Suprapubic skin (tissue), 4 donors: ENCODE measurements at places on chromosomes 4 and X.
A peak's percentile ranks its signal among the peaks of the same experiment; 100 is the strongest.

- no peak overlapping the region for H3K4me3 ChIP-seq
- no peaks in the 10 kb centered on the region for H3K36me3 ChIP-seq
- peak overlapping the region; percentile 51 for H3K27ac ChIP-seq
- H3K4me1 ChIP-seq = no peaks in the 10 kb centered on the region
These were observed 129.0 kb downstream of the PLS3 start for GRCh38 chrX:115689931-115690330.

DNA sequence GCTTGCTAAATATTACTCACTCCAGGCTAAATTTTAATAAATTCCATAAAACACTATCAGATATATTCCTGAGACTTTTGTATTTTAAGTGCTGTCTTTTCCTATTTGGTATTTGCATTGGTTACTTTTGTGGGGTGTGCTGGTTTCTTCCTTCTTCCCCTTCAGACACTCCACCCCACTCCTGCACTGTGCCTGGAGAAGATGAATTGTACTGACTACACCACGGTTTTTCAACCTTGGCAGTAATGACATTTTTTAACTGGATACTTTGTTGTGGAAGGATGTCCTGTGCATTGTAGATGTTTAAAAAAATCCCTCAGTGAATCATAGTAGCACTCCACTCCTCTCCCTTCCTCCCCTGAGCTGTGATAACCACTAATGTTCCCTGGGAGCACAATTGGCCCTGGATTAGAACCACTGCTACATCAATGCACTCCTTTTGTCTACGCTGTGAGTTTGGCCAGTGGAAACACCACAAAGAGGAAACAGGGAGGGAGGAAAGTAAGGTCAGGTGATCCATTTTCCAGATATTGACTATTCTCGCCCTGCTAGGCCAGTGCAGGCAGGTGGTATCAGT, 36.3 kb downstream of the SNCA start:
- no peaks in the 10 kb centered on the region for H3K27me3 ChIP-seq
- H3K27ac ChIP-seq = no peak overlapping the region
- no peaks in the 10 kb centered on the region for H3K36me3 ChIP-seq
- DNase-seq = no peak
- no peak overlapping the region for H3K4me3 ChIP-seq

GRCh38 chr4:189443341-189443740, 497.3 kb upstream of the FRG1 start:
- DNase-seq = no peak
- H3K4me3 ChIP-seq = no peak overlapping the region
- H3K27me3 ChIP-seq = no peaks in the 10 kb centered on the region

- H3K4me1 ChIP-seq = no peaks in the 10 kb centered on the region
- no peaks in the 10 kb centered on the region for H3K36me3 ChIP-seq
- H3K27me3 ChIP-seq = no peaks in the 10 kb centered on the region
- no peak for DNase-seq
- H3K27ac ChIP-seq = no peak overlapping the region
These were observed 1053.0 kb upstream of the IGFBP7 start for GRCh38 chr4:58163156-58163555.

GRCh38 chr4:153257151-153257620, 52.9 kb downstream of the TRIM2 start:
- no peak for DNase-seq
- H3K4me1 ChIP-seq = peaks cover 24% of the 10 kb centered on the region
- no peak overlapping the region for H3K4me3 ChIP-seq
- no peaks in the 10 kb centered on the region for H3K27me3 ChIP-seq

GRCh38 chr4:56480691-56481090, 13.3 kb downstream of the SRP72 start:
- DNase-seq = no peak
- peaks cover 98% of the 10 kb centered on the region for H3K36me3 ChIP-seq
- no peaks in the 10 kb centered on the region for H3K4me1 ChIP-seq
- H3K27ac ChIP-seq = no peak overlapping the region
- no peak overlapping the region for H3K4me3 ChIP-seq
- H3K27me3 ChIP-seq = no peaks in the 10 kb centered on the region

GRCh38 chr4:48635310-48635709, 144.8 kb downstream of the FRYL start:
- H3K27me3 ChIP-seq = no peaks in the 10 kb centered on the region
- H3K4me3 ChIP-seq = no peak overlapping the region
- DNase-seq = no peak
- no peaks in the 10 kb centered on the region for H3K36me3 ChIP-seq

DNA sequence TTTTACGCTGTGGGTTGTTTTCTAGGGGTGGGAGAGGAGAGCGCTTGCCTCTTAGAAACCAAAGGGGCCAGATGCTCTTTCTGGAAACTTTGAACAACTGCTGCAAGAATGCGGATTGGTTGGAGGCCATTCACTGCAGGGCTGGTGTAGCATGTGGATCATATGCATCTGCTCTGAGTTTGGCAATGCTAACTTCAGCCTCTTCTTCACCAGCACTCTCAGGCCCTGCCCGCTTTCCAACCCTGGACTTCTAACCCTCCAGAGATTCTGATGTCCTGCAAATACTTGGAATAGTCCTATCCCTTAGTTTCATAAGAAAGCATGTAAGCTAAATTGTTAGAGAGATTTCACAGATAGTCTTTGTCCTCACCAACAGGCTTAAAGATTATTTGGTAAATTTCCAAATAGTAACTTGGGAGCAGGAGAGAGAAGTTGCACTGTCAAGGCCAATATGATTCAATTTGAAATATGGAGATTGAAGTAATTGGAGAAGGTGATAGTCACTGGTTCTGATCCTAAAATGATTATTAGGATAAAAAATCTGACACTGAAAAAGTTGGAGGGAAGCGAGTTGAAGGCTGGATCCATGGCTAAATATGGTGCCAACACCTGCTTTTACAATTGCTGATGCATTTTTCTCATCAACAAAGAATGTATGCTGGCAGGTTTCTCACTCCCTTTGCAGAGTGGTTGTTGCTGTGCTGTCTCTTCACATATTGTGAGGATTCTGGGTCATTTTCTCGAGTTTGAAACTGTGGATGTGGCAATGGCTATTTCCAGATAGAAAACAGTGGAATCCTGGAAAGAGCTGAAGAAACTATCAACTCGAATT, 210.4 kb downstream of the PTTG2 start:
- no peak overlapping the region for H3K27ac ChIP-seq
- DNase-seq = no peak
- no peak overlapping the region for H3K4me3 ChIP-seq
- H3K27me3 ChIP-seq = no peaks in the 10 kb centered on the region
- peaks cover 11% of the 10 kb centered on the region for H3K4me1 ChIP-seq

- H3K27me3 ChIP-seq = no peaks in the 10 kb centered on the region
- peaks cover 92% of the 10 kb centered on the region for H3K36me3 ChIP-seq
- H3K4me1 ChIP-seq = no peaks in the 10 kb centered on the region
- H3K4me3 ChIP-seq = no peak overlapping the region
- no peak overlapping the region for H3K27ac ChIP-seq
These were observed 127.6 kb downstream of the CDS1 start for GRCh38 chr4:84710548-84710947.

- H3K4me3 ChIP-seq = no peak overlapping the region
- DNase-seq = no peak
- no peak overlapping the region for H3K27ac ChIP-seq
These were observed 561.5 kb downstream of the ANKRD50 start for GRCh38 chr4:124151031-124151430.

DNA sequence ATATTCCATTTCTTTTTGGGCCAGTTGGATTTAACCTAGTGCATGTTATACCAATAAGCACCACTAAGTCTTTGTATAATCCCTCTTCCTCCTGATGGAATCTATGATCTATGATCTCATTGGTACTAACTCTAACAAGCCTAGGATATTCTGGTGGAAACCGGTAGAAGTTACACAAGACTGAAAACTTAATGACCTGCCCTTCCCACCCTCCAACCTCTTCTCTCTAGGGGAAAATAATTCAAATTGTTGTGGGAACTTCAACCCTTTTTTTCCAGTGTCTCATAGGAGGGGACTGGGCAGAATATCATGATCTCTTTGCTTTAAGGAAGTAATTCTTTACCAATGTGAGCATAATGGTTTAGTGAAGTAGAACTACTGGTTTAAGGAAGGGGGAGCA, 289.5 kb upstream of the BOD1L1 start:
- peaks cover 13% of the 10 kb centered on the region for H3K4me1 ChIP-seq
- H3K36me3 ChIP-seq = no peaks in the 10 kb centered on the region
- H3K4me3 ChIP-seq = no peak overlapping the region
- DNase-seq = no peak
- no peak overlapping the region for H3K27ac ChIP-seq
- no peaks in the 10 kb centered on the region for H3K27me3 ChIP-seq

DNA sequence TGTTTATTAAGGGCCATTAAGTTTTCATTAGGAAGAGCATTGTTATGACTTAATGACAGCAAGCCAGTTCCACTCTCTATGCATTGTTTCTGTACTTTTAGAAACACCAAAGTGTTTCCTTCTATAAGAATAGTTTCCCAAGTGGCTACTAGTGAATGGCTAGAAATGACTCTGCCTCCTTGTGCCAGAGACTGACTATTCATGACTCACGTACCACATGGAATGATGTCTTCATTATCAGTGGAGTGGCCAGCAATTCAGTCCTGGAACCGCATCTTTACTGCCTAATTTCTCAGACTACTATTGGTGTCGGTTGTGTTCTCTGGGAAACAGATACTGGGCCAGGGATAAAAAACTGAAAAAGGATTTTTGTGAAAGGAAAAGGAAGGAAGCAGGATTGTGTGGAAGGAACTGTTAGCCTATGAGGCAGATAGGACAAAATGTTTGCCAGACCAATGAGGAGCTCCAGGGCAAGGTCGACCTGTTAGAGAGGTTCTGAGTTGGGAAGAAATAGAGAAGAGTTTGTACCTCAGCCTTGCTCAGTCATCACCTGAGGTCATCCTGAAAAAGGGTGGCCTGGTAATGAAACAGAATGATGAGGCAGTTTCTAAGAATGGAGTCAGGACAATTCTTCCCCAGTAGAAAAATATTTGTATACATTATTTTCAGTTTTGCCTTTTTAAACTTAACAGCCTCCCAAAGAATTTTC, 218.6 kb downstream of the SPCS3 start:
- no peaks in the 10 kb centered on the region for H3K4me1 ChIP-seq
- H3K27me3 ChIP-seq = no peaks in the 10 kb centered on the region
- H3K4me3 ChIP-seq = no peak overlapping the region
- no peaks in the 10 kb centered on the region for H3K36me3 ChIP-seq
- no peak for DNase-seq
- peak overlapping the region; percentile 12 for H3K27ac ChIP-seq

GRCh38 chrX:151754047-151754429, 19.5 kb downstream of the CNGA2 start:
- H3K36me3 ChIP-seq = no peaks in the 10 kb centered on the region
- DNase-seq = no peak
- no peak overlapping the region for H3K4me3 ChIP-seq
- H3K27ac ChIP-seq = no peak overlapping the region
- H3K27me3 ChIP-seq = no peaks in the 10 kb centered on the region

DNA sequence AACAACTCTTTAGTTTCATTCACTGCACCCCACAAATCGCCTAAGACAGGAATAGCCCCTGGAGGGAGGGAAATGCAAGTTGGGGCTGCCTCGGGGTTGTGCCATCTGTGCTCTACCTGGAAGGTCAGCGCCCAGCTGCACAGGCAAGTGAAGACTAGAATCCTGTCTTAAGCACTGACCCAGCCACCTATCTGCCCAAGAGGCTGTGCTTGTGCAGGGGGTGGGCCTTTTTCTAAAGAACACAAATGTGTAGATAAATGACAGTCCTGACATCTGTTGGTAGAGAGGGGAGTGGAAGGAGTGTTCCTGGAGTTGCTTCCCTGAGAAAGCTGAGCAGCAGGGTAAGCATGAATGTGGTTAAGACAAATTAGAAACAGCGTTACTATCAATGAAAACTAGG, 15.7 kb downstream of the ZNF518B start:
- no peak overlapping the region for H3K4me3 ChIP-seq
- no peaks in the 10 kb centered on the region for H3K4me1 ChIP-seq
- no peaks in the 10 kb centered on the region for H3K27me3 ChIP-seq
- no peak overlapping the region for H3K27ac ChIP-seq
- DNase-seq = no peak

- H3K4me3 ChIP-seq = no peak overlapping the region
- H3K36me3 ChIP-seq = no peaks in the 10 kb centered on the region
- H3K27me3 ChIP-seq = no peaks in the 10 kb centered on the region
- no peak overlapping the region for H3K27ac ChIP-seq
- DNase-seq = no peak
- no peaks in the 10 kb centered on the region for H3K4me1 ChIP-seq
These were observed 40.1 kb downstream of the FAM241A start for GRCh38 chr4:112185334-112185733.

GRCh38 chr4:119733431-119733830, 104.8 kb upstream of the PDE5A start:
- H3K4me3 ChIP-seq = no peak overlapping the region
- no peaks in the 10 kb centered on the region for H3K27me3 ChIP-seq
- DNase-seq = no peak
- H3K4me1 ChIP-seq = no peaks in the 10 kb centered on the region

DNA sequence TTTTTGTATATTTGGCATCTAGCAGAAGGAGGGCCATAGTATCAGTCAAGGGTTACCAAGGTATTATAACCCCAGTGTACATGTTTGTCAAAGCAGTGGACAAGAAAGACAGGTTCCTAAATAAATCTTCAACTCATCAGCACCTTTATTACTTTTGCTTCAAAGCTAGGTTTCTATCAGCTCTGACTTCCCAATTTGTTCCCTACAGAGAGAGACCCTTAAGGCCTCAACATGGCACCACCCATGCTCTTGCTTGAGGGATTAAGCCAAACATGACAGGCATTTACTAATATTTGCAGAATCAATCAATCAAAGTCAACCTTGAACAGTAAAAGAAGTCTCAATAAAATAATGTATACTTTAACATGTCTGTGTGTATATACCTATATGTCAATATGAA, 9.4 kb downstream of the TBCK start:
- no peak for DNase-seq
- no peaks in the 10 kb centered on the region for H3K27me3 ChIP-seq
- no peaks in the 10 kb centered on the region for H3K36me3 ChIP-seq

GRCh38 chrX:149903889-149904748, 23.1 kb downstream of the MAGEA8 start:
- H3K4me3 ChIP-seq = no peak overlapping the region
- no peaks in the 10 kb centered on the region for H3K36me3 ChIP-seq
- no peak overlapping the region for H3K27ac ChIP-seq

GRCh38 chr4:14916554-14917297, 85.6 kb upstream of the CPEB2 start:
- H3K27ac ChIP-seq = peak overlapping the region; percentile 58
- DNase-seq = no peak
- H3K4me3 ChIP-seq = no peak overlapping the region
- H3K4me1 ChIP-seq = peaks cover 5% of the 10 kb centered on the region
- H3K27me3 ChIP-seq = no peaks in the 10 kb centered on the region
- no peaks in the 10 kb centered on the region for H3K36me3 ChIP-seq

- H3K36me3 ChIP-seq = no peaks in the 10 kb centered on the region
- H3K27me3 ChIP-seq = peaks cover 5% of the 10 kb centered on the region
- no peak overlapping the region for H3K27ac ChIP-seq
- DNase-seq = no peak
These were observed 12.8 kb upstream of the CFAP299 start for GRCh38 chr4:80322716-80323115.

DNA sequence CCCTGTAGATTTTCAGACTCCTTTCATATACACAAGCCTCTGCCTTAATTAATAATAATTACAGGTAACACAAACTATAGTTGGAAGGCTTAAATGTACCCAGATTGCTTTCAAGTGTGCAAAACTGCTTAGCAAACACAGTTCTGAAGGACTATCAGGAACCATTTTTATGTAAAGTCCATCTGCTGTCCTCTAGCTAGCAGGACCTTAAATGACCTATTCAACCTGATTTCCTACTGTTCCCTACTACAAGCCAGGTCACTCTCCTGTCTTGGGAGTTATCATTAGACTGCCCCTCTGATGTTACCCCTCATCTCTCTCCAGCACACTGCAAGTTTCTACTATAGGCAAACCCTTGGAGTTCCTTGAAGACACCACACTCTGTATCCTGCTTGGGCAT, 157.3 kb downstream of the GBA3 start:
- no peaks in the 10 kb centered on the region for H3K36me3 ChIP-seq
- no peak overlapping the region for H3K4me3 ChIP-seq
- no peak overlapping the region for H3K27ac ChIP-seq
- no peaks in the 10 kb centered on the region for H3K4me1 ChIP-seq
